ENCODE measurements at places on chromosomes 13 and 19.

DNA sequence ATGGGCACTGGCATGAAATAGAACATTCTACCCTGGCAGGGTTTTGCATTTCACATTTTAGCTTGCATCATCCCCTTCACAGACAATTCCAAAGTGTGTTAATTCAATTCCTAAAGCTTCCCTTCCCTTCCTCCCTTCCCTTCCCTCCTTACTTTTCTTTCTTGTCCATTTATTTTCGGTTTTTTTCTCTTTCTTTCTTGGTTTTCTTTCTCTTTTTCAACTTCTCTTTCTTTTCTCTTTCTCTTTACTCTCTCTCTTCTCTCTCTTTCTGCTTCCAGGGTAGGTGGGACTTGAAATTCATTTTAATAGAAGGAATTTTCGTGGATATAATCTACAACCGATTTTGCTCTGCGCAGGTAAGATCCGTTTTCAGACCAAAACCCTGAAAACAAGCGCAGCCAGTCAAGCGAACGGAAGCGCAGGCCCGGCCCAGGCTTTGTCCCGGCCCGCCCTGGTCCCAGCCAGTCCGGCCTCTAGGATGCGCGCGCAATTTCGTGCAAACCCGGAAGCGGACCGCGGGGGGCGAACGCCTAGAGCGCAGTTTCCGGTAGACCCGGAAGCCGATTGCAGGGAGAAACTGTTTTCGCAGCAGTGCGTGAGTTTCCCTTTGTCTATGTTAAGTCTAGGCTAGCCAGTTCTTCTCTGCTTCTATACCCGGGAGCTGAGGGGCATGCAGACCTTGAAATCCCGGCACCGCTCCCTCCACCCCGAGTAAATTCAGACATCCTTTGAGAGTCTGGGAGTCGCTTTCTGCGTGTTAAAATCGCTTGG is at the start of gene ZNF528:
Gene ZNF528 (plus strand): TSS at position 540 of the 771 bp plus-strand sequence. CDS start 4,165 bp downstream, outside the sequence.
- peak; percentile 96 for DNase-seq

- no peak for DNase-seq
Observed at GRCh38 chr13:66665991-66666390, 564.1 kb downstream of the PCDH9 start.

- no peak for DNase-seq
Observed at GRCh38 chr13:109500146-109500773, 286.1 kb downstream of the IRS2 start.

DNA sequence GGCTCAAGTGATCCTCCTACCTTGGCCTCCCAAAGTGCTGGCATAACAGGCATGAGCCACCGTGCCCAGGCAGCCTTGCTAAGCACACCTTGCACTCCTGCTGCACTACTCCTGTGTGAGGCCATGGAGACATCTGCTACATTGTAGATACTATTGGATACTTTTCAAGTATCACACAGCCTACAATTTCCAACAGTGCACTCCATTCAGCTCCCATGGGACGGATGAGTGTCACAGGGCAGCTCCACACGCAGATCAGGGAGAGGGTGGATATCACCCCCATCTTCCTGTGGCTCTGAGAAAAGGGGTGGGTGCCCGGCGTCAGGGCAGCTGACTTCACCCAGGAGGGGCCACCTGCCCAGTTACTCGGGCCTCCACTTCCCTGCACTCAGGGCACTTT is 39.1 kb upstream of the CCNE1 start:
- no peak for DNase-seq

DNA sequence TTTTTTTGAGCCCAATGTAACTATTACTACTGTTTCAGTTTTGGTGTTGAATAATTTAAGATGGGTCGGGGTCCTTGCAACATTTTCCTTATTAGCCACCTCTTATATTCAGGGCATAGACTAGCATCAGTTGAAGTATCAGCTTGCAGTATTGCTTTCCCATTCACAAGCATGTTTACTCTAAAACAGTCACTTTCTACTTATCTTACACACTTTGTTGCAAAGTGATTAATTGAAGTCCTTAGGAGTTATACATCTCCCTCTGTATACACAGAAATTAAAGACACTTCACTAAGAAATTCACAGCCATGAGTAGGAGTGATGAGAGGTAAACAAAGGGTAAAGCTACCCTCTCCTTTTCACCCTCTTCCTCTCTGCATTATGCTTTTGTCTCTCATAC is 27.6 kb downstream of the SLAIN1 start:
- no peak for DNase-seq

- DNase-seq = peak; percentile 37
Observed at GRCh38 chr19:51439021-51439465, 19.2 kb downstream of the SIGLEC8 start.

GRCh38 chr13:37997641-37998040 is 128.1 kb upstream of the TRPC4 start:
- DNase-seq = no peak

- peak; percentile 67 for DNase-seq
Observed at GRCh38 chr19:42401365-42402303, 11.5 kb upstream of the CNFN start.

DNA sequence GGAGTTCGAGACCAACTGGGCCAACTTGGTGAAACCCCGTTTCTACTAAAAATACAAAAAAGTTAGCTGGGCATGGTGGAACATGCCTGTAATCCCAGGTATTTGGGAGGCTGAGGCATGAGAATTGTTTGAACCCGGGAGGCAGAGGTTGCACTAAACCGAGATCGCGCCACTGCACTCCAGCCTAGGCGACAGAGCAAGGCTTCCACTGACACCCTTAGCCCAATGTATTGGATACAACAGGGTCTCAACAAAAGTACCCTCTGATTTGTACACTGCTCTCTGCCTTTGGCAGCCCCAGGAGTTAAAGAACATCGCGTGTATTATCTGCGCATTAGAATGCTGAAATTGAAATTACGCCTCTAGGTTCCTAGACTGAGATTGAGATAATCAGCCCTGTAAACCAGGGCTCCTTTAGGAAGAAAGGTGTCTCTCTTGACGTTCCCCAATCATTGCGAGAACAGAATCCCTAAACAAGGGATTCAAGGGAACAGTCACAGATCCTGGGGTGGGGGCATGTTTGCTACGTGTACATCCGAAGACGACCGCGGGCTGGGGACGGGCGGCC is 21.9 kb downstream of the IPO5 start:
- DNase-seq = no peak

DNA sequence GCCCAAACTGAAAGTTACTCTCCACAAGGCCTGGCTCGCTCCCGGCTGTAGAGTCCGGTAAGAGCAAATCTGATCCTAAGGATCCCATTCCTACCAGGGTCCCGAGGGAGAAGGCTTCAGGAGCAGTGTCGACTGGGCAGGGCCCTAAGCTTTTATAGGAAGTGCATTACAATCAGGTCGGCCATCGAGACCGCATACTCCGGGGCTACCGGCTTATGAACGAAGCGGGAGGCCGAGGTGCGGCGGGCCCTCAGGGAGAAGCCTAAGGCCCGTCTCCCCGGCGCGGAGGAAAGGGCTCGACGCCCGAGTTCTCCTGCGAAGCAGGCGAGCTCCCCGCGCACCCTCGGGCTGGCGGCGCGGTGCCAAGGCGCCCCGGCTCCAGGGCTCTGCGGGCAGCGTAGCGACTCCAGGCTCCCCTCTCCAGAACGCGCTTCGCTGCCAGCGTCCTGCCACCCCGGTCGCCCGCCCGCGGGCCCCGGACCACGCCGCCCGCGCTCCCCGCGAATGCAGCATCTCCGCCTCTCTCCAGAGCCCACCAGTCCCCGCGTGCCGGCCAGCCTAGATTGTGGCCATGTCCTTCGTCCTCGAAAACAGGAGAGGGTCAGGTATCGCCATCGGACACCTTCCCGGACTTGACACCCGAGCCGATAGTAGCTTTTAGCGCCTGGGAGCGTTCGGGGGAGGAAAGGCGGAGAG is 1.4 kb downstream of the EFNB2 start:
- peak; percentile 26 for DNase-seq

All from naive thymus-derived CD8-positive, alpha-beta T cell (primary cell).